ENCODE measurements at places on chromosomes 3 and 15.

DNA sequence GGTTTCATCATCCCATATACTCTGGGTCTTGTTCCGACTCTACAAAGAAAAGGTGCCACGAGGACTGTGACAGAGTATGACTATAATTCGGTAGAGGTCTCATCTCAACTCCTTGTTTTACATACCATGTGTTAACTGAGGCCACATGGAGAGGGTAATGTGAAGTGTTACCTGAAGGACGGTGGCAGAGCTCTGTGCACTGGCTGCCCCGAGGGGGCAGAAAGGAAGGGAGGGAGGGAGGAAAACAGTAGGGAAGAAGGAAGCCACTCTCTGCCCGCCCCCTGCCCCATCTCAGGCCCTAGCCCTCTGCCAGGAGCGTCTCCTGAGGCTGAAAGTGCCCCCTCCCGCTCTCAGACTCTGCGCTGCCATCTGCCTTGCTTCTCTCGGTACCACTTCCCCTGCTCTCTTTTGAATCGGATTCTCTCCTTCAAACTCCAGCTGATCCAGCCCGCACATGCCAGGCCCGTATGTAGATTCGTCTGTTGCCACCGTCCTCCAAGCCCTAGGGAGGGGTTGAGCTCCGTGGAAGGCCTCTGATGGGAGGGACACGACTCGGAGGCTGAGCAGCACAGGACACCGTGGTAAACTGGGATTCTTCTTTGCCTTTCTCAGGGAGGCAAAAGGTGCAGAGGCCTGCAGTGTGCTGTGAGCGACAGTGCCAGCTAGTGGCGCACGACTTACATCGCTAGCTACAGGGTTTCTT, 70.5 kb upstream of the ATP10A start:
- peak; percentile 76 for DNase-seq

GRCh38 chr3:2873986-2874385, 236.2 kb downstream of the IL5RA start:
- no peak for DNase-seq

- DNase-seq, result peak; percentile 2
Observed at GRCh38 chr3:50885070-50885850, 210.5 kb downstream of the DOCK3 start.

GRCh38 chr3:27907148-27907547, 185.0 kb upstream of the EOMES start:
- no peak for DNase-seq

DNA sequence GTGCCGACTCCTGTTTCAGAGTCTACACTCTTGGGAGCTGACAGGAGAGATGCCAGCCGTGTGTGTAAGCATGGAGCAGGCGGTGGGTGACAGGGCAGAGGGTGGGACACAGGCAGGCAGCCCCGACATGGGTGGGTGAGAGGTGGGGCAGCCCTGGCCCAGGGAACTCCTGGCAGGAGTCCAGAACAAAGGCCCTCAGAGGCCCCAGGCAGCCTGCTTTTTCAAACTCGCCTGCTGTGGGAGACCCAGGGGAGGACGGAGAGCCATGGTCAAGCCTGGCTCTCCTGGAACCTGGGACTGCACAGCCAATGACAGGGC, 29.3 kb upstream of the SLC41A3 start:
- no peak for DNase-seq

DNA sequence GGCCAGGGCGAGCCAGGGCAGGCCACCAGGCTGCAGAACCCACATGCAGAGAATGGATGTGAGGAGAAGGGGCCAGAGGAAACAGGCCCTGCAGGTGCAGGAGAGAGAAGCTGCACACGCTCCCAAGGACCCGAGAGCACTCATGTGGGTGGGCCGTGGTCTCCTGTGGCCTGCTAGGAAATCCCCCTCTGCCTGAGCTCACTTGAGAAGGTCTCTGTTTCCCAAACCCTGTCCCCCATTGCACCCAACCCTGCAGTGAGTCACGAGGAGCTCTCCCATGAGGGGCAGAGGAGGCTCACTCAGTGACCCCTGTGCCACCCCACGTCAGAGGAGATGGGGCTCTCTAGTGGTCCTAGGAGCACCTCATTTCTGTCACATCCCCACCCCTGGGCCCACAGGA, 111.1 kb downstream of the KLF13 start:
- DNase-seq, result no peak

DNA sequence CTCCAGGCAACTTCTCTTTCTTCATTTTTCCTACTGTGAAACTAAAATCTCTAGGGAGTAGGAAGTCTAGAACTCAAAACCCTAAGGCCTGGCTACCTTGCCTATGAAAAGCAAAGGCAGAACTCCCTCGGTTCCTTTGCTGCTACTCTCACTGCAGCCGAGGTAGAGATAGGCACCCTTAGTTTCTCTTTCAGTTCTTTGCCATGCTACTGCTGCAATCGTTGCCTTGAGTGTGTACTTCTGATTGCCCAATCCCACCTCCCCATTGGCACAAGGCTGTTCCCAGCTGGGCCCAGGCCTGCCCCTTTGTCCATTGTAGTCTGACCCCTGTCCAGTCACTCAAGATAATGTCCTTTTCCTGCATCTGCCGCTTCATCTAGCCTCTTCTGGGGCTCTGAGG, 92.3 kb upstream of the MRPS22 start:
- DNase-seq, result no peak

DNA sequence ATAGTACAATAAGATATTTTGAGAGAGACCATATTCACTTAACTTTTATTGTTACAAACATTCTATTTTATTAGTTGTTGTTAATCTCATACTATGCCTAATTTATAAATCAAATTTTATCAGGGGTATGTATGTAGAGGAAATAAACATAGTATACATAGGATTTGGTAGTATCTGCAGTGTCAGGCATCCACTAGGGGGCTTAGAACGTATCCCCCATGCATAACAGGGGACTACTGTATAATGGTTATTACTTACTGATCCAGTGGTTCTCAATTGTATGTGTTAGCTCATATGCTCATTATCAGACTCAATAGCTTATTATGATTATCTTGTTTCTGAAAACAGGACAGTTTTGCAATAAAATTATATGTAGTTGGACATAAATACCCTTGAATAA, 27.6 kb downstream of the CMC1 start:
- DNase-seq, result no peak

DNA sequence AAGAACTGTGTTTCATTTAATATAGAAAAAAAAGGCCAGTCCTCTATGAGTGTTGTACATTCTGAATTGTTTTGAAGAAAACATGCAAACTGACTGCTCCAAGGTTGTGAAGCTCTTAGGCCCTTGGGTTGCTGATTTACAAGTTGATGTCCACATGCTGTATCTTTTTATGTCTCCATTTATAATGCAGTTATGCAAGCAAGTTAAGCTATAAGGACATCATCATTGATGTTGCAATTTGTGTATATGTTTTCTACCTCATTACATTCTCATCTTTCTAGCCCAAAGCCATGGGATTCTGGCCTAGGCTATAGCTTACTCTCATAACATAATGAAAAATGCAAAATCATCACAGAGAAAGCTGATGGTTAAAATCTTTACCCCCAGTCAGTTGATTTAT, 245.7 kb upstream of the AGTR1 start:
- DNase-seq, result no peak

- DNase-seq, result no peak
Observed at GRCh38 chr3:108004647-108005046, 86.2 kb downstream of the CD47 start.

GRCh38 chr3:48567090-48567489, 3.5 kb upstream of the UCN2 start:
- DNase-seq, result no peak

- no peak for DNase-seq
Observed at GRCh38 chr15:74826364-74826819, at the start of gene CPLX3. TSS of gene CPLX3 (plus strand) at chr15:74826627. CDS start at chr15:74826704, 77 bp downstream.

DNA sequence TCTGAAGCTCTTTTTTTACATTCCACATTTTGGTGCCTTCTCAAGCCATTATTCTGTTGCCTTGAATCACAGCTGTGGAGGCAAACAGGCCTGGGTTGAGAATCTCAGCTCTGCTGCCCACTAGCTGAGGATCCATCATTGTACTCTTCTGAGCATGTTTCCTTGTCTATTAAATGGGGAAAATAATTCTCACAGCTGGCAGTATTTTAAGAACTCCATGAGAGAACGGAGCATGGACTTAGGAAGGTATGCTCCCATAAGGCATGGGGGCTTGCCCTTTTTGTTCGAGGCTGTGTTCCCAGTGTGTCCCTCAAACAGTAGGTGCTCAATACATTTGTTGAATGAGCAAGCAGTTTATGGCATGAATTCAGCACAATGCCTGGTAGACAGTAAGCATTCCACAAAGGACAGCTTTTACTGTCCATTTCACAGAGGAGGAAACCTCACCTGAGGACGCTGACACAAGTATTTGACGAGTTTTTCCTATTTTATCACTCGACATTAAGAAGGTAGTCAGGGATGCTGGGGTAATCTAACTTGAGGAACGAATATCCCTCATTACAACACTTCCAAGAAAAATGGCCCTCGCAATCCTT, 2.1 kb upstream of the PTPRG start:
- DNase-seq, result peak; percentile 16

GRCh38 chr3:184486614-184487013, 75.0 kb upstream of the EPHB3 start:
- no peak for DNase-seq

- no peak for DNase-seq
Observed at GRCh38 chr15:74185710-74186348, 12.3 kb downstream of the ISLR start.

GRCh38 chr15:59839906-59840305, 150.8 kb upstream of the BNIP2 start:
- no peak for DNase-seq

DNA sequence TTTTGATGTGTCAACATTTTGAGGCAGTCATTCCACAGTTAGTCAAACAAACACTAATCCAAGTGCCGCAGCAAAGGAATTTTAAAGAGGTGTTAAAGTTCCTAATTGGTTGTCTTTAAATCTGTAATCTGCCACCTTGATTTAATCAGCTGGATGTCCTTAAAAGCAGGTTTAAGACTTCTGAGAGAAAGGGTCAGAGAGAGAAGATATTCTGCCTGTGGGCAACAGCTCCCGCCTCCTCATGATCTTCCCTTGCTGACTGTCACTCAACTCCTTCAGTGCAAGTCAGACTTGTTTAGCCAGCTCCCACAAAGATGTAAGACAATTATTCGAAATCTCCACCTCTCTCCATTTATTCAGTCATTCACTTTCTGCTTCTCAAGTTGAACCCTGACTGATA, 92.6 kb upstream of the MYRIP start:
- DNase-seq, result no peak

DNA sequence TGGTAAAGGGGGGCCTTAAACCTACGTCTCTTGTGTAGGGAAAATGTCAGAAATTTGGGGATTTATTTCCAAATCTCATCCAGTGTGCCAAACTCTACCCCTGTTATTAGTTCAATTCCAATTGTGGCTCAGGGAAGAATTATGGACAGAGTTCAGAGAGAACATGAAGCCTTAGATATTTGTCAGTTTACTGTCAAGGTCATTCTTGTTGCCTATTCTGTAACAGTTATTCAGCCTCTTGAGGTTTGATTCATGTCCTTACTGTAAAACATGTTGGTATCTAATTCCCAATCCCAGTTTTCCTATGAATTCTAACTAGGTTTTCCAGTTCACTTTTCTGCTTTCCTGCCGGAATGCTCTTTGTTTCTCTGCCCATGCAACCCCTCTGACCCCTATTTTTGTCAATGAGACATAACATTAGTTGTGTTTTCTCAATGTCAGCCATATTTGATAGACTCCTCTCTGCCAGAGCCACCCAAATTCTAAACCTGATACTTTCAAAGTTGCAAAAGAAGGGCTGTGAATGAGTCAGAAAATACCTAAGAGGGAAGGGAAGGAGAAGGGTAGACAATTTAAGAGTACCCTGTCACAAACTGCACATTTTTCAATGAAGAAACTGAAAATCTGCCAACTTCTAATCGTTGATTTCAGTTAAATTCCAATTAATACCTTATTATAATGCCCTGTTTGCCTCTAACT, 52.4 kb downstream of the ATOSA start:
- no peak for DNase-seq

DNA sequence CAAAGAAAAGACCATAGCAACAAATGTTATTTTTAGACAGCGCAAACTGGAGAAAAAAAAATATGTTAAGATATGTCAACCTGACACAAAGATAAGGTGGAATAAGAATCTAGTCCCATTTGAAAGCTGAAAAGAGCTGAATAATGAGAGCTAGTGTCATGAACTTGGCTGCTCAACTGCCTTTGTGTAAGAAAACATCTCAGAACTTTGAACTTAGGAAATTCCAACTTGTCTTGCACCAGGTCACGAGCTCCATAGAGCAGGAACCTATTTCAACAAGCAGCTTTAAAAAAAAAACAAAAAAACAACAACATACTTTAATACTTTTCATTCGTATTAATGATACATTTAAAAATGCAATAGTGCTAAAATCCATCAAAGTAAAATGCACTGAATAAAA, 79.5 kb downstream of the ZNF280D start:
- no peak for DNase-seq

GRCh38 chr3:142724682-142725356, 985 bp downstream of the TRPC1 start:
- peak; percentile 61 for DNase-seq

DNA sequence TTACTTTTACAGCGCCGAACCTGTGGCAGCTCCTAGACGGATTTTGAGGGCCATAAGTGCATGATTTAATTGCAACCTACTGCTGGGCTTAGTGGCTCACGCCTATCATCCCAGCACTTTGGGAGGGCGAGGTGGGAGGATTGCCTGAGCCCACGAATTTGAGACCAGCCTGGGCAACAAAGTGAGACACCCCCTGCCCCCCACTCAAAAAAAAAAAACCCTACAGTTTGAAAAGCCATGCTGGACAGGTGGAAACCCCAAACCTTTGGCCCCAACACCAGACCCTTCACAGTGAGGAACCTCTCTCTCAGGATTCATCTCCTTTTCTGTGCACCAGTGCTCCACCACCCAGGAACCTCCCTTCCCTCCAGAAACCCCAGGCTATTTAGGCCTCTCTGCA, 1.1 kb upstream of the CDC25A start:
- no peak for DNase-seq

DNA sequence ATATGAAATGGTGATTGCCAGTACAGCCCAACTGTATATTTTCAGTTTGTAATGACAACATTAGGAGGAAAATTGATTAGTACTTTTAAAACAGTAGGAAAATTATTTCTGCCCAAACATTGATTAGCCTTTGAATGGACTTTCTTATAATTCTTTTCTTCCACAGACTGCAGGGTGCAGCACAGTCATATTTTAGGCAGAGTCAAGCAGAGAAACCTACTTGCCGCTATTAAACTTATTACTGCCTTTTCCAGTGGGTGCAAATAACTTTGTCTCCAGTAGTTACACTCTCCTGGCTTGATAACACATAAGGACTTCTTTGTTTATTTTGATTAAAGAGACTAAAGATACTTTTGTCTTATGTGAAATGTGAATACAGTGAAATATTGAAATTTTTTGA, 85.4 kb downstream of the PPM1L start:
- DNase-seq, result no peak
